ENCODE measurements at places on chromosomes 12 and 14.

DNA sequence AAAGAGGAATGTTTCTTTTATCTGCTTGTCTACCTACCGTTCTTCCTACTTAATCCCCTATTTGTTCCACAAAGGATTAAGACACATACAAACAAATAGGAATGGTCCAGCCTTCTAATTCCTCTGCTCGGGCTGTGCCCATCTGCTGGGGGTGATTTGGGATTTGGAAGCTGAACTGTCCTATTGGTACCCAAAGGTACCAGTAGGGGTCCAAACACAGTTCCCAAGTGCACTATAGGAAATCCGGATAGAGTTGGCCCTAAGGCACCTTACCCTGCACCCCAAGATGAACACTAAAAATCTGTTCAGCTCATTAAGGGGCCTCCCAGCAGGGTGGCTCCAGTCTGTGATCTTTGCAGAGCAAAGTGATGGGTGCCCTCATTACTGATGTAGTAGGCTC, 566.9 kb downstream of the NRXN3 start:
- DNase-seq, result no peak

DNA sequence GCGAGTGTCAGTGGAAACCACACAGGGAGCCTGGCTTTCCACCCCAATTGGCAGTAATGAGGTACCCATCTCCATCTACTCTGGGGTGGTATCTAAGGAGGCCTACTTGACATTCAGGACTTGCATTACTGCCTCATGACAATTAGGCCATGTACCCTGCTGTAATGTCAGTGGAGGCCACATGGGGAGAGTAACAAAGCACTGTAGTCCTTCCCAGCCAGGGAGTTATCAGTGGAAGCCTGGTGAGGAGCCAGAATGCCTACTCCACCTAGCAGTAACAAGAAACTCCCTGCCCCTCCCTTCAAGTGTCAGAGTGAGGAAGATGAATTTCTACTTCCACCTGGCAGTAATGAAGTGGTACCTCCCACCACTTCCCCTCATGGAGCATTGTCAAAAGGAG, 12.5 kb downstream of the TIMM9 start:
- DNase-seq, result no peak

DNA sequence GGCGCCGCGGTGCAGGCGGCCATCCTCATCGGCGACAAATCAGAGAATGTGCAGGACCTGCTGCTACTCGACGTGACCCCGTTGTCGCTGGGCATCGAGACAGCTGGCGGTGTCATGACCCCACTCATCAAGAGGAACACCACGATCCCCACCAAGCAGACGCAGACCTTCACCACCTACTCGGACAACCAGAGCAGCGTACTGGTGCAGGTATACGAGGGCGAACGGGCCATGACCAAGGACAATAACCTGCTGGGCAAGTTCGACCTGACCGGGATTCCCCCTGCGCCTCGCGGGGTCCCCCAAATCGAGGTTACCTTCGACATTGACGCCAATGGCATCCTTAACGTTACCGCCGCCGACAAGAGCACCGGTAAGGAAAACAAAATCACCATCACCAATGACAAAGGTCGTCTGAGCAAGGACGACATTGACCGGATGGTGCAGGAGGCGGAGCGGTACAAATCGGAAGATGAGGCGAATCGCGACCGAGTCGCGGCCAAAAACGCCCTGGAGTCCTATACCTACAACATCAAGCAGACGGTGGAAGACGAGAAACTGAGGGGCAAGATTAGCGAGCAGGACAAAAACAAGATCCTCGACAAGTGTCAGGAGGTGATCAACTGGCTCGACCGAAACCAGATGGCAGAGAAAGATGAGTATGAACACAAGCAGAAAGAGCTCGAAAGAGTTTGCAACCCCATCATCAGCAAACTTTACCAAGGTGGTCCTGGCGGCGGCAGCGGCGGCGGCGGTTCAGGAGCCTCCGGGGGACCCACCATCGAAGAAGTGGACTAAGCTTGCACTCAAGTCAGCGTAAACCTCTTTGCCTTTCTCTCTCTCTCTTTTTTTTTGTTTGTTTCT, 1.7 kb downstream of the HSPA2 start:
- DNase-seq, result no peak

GRCh38 chr12:29072631-29073030, 76.4 kb upstream of the FAR2 start:
- DNase-seq, result no peak

DNA sequence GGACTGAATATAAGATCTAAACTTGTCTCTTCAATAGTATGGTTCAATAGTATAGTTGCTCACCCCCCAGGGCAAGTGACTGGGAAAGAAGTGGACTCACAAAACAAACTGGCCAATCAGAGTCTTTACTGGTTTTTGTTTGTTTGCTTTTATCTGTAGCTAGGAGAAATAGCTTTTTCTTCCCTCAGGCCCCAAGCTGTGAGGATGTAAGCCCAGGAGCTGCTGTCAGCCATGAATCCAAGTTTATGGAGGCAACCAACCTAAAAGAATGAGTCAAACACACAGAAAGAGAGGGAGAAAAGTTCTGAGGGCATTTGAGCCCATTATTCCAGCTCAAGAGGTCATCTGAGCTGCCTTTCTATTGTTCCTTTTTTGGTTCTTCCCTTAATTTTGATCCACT, 375.3 kb downstream of the BCAT1 start:
- no peak for DNase-seq

DNA sequence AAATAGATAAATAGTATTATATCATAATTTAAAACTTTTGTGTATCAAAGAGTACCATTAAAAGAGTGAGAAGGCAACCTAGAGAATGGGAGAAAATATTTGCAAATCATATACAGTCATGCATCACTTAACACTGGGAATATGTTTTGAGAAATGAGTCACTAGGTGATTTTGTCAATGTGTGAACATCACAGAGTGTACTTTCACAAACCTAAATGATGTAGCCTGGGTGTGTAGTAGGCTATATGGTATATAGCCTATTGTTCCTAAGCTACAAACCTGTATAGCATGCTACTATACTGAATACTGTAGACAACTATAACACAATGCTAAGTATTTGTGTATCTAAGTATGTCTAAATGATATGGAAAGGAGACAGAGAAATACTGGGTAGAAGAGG, 48.0 kb upstream of the ARID2 start:
- no peak for DNase-seq

- DNase-seq, result no peak
Observed at GRCh38 chr14:25896777-25897176, 701.1 kb downstream of the NOVA1 start.

GRCh38 chr14:104971447-104972240, 6.5 kb downstream of the AHNAK2 start:
- DNase-seq, result no peak

- DNase-seq, result no peak
Observed at GRCh38 chr14:61860294-61860918, 98.2 kb downstream of the SNAPC1 start.

DNA sequence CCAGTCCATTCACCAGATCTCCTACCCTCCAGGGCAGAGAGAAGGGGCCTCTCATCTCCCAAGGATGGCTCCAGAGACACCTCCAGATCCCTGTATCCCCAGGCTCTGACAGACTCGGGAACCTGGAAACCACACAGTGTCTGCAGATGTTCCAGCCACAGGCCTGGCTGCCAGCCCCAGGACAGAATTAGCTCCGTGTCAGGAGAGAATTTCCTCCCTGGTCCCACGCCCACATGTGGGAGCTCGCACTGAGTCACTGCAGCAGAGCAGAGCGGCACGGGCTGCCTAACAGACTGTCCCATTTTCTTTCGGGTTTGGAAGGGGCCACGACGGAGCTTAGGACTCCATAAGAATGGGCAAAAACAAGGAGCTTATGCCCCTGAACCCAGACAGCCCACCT, 33.6 kb downstream of the CMKLR1 start:
- DNase-seq, result no peak

GRCh38 chr12:1836854-1837421, 16.6 kb downstream of the LRTM2 start:
- DNase-seq, result no peak

GRCh38 chr12:52659395-52659794, 7.4 kb upstream of the KRT2 start:
- DNase-seq, result no peak

DNA sequence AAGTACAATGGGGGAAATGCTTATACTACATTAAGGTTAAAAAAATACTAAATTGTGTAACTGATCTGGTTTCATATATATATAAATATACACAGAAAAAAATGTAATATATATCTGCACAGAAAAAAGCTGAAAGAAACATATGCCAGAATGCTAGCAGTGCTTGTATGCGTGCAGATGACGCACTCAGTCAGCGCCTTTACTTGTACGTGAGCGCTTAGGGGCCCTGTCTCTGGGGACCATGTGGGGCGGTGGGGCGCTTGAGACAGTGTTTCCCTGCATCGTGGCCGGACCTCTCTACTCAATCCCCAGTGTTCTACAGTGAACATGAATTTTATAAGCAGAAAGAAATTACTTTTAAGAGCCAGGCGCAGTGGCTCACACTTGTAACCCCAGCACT, 7.0 kb downstream of the ANKRD9 start:
- no peak for DNase-seq

DNA sequence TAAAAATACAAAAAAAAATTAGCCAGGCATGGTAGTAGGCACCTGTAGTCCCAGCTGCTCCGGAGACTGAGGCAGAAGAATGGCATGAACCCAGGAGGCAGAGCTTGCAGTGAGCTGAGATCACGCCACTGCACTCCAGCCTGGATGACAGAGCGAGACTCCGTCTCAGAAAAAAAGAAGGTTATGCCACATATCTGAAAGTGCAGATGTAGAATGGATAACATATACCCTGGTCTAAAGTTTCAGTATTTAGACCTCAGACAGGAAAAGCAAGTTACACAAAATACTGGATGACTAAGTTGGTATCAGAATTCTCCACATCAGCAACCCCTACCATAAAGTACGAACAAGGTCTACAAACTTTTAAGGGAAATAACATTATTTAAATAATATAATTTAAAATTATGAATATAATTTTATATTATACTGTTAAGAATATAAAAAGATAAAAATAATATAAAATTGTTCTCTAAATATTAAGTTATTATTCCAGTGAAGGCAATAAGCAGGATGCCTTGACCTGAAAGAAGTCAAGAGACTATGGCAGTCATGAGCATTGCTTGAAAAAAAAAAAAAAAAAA, 169.9 kb downstream of the CRADD start:
- no peak for DNase-seq

DNA sequence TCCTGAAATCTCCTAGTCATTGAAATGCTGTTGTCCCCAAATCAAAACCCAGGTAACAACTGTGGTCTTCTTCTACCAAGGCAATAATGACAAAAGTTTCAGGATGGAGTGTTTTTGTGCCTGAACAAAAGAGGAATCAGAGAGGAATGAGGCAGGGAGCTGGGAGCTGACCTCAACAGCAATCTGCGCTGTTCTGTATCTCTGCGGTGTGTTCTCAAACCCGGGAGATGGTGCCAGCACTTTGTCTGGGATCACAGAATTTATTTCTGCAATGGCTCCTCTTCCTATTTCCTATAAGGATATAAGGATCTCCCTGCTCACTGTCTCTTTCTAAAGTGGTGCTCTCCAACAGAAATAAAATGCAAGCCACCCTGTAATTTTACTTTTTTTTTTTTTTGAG, 449 bp upstream of the GLT8D2 start:
- no peak for DNase-seq

- no peak for DNase-seq
Observed at GRCh38 chr12:10641735-10642500, 28.5 kb upstream of the MAGOHB start.

DNA sequence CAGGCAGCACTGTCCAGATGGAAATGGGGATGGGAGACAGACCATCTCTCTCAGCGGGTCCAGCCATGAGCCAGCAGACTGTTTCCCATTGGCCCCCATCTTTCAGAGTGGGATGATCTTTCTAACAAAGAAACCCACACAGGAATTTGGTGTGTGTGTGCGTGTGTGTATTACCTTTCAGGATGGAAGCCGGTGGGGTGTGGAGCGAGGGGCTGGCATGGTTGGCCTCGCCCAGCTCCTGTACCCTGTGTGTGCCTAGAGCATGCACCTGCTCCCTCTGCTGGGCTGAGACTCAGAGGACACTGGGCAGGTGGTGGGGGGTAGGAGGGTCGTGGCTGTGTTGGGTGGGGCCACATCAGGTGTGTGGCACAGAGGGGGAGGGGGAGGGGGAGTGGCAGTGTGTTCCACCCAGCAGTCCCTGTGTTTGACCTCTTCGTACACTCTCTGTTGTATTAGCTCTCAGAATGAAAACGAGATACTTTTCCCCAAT, 33.0 kb upstream of the TSPAN9 start:
- no peak for DNase-seq

GRCh38 chr12:87425942-87426554, 603.2 kb downstream of the C12orf50 start:
- no peak for DNase-seq

GRCh38 chr12:79140711-79141110, 276.1 kb downstream of the SYT1 start:
- DNase-seq, result no peak

- DNase-seq, result no peak
Observed at GRCh38 chr14:68476212-68477109, 316.4 kb downstream of the ZFP36L1 start.

DNA sequence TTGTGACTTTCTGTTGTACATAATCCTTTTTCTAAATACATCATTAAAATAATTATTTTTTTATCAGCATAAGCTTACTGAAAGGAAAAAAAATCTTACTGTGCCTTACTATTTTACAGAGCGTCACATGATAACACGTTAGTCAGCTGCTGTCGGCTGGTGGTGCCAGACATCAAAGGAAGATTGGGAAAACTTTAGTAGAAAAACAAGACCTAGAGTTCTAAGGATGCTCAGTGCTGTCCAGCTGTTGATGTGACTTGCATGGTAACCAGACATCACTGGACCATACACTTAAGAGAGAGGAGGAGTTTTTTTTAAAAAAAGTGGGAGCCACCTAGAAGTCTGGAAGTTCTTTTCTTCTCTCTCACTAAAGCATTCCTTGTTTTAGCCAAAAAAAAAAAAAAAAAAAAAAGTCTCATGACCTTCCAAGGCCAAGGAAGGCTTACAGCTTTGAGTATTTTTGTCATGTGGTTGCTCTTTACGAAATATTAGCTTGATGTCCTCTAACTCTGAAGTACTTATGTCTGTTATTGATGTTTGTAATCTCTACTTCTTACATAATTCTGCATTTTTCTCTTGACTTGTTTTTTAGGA, 4.5 kb downstream of the RASSF8 start:
- no peak for DNase-seq

GRCh38 chr12:99680276-99680675, 32.7 kb downstream of the GARIN6 start:
- DNase-seq, result no peak

- DNase-seq, result no peak
Observed at GRCh38 chr14:69153873-69154270, 953 bp upstream of the DCAF5 start.

- DNase-seq, result no peak
Observed at GRCh38 chr14:82855912-82856391, 1322.3 kb upstream of the SEL1L start.

GRCh38 chr12:121697093-121697698, 15.4 kb upstream of the TMEM120B start:
- no peak for DNase-seq

- no peak for DNase-seq
Observed at GRCh38 chr14:65371784-65372183, 40.7 kb upstream of the FUT8 start.
